ENCODE measurements at places on chromosomes 1 and 21. TPM values are rescaled to one million over a fixed set of nuclear protein-coding genes. Genes with fewer than 3 reads are reported as not detected.

Gene SPRR3
- total RNA-seq, result 51.4 TPM

Gene CFHR3
- not detected for total RNA-seq

Gene TRNAU1AP
- 14.9 TPM for total RNA-seq

Gene PEX10
- total RNA-seq, result 36.4 TPM

Gene TCHH
- total RNA-seq, result under 0.01 TPM

Gene CASZ1
- 19.8 TPM for total RNA-seq
